ENCODE measurements at places on chromosomes 13 and 19.

DNA sequence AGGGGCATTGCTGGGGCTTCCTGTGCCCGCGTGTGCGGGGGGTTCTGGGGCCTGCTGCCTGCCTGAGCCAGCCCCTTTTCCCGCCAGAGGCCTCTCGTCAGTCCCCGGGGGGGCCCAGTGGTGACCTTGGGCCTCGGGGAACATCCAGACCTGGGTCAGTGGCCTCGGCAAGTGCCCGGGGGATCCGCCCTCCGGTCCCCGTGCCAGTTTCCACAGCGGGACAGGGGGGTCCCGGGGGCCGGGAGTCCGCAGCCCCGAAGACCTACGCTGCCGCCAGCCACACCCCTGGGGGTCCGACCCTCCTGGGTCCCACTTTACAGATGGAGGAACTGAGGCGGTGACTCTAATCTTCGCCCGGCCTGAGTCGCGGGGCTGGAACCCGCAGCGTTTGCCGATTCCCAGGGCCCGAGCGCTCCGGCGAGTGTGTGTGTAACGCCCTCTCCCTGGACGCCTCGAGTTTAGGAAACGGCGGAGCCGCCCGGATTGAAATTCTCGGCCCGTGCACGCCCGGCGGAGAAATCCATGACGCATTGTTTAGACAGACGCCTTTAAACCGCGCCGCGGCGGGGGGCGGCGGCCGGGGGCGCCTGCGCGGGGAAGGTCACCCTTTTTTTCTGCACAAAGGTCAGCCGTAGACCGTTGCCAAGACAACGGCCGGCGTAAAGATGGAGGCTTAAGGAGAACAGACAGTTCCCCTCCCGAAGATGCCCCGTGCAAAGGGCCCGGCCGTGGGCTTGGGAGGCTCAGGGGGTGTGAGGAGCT, 39.3 kb downstream of the EFNA2 start:
- DNase-seq, result peak; percentile 40

DNA sequence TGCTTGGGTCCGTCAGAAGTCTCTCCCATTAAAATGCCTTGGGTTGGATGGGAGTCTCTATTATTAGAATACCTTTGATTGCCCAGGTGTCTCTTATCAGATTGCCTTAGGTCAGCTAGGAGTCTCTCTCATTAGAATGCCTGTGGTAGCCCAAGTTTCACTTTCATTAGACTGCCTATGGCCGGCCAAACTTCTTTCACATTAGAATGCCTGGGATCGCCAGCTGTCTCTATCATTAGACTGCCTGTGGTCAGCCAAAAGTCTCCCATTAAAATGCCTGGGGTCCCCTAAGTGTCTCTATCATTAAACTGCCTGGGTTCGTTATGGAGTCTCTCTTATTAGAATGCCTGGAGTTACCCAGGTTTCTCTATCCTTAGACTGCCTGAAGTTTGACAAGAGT, 1476.7 kb downstream of the UQCRFS1 start:
- DNase-seq, result no peak

- no peak for DNase-seq
These were observed 33.2 kb upstream of the MEDAG start for GRCh38 chr13:30872685-30873461.

- DNase-seq, result no peak
These were observed 27.5 kb downstream of the ZNF266 start for GRCh38 chr19:9407827-9408226.

GRCh38 chr13:77002590-77003190, 10.8 kb downstream of the CLN5 start:
- DNase-seq, result no peak

DNA sequence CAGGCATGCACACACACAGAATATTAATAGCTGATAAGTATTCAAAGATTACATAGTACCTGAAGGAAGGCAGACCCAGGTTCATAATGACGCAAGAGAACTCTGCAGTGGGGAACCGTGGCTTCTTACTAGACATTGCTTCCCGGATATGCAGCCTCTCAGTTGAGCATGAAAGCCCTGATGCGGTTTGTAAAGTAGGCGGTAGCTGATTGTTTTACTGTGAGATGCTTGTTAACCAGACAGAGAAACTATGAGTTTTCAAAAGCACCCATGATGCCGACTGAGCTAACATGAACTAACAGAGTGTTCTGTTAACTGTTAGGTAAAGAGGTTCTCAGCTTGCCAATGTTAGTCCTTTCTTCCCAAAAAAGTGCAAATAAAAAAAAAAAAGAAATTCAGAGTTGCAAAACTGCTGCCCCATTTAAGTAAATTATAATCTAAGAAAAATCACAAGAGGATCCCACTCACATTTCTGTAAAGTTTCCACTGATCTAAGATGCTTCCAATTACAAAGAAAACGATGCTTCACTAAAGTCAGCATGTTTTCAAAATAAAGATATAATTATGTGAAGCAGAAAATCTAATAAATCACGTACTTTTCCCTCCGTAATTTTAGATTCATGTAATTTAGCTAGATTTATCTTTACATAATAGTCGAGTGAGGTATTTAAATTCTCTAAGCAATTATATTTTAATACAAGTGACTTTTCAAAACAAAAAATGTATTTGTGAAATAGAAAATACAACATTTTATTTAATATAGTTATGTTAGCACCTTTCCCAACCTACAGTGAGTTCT, 2.2 kb downstream of the FLT1 start:
- peak; percentile 34 for DNase-seq

- no peak for DNase-seq
These were observed 442 bp downstream of the RAB8A start for GRCh38 chr19:16111909-16112752.

DNA sequence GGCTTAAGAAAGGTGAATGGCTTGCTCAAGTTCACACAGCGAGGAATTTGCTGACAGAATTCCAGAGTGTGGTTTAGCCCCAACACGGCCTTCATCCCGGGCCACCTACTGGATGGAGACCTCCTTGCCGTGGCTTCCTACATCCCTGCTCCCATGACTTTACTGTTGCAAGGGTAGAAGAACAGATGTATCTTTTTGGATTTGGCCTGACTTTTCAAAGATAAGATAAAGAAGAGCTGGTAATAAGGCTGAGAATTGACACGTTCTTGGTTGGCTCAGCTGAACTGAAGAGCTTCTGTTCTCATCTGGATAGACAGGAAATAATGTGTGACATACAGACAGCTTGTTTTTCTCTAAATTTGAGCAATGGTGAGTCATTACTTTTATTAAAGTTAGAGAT, 113.1 kb downstream of the KLF5 start:
- DNase-seq, result no peak

DNA sequence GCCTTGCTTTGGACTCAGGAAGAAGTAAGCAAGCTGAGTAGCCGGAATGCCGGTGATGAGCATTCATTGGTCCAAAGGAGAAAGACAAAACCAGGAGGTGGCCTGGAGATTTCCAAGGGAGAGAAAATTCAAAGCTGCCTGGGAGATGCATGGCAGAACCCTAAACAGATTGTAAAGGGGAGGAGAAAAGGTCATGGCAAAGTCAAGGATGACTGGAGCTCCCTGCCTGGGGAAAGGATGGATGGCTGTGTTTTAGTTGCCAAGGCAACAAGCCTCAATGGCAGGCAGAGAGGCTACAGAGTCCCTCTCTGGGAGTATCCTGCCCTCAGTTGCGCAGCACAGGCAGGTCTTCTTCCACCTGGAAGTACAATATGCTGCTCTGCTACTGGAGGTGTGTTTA, 134.0 kb downstream of the ENOX1 start:
- no peak for DNase-seq

GRCh38 chr13:46536341-46536740, 16.6 kb upstream of the LRCH1 start:
- no peak for DNase-seq

DNA sequence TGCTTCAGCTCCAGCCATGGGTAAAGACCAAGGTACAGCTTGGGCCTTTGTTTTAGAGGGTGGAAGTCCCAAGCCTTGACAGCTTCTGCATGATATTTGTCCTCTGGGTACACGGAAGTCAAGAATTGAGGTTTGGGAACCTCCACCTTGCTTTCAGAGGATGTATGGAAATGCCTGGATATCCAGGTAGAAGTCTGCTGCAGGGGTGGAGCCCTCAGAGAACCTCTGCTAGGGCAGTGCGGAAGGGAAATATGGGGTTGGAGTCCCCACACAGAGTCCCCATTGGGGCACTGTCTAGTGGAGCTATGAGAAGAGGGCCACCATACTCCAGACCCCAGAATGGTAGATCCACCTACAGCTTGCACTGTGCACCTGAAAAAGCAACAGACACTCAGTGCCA, 23.0 kb upstream of the MYO16 start:
- no peak for DNase-seq

DNA sequence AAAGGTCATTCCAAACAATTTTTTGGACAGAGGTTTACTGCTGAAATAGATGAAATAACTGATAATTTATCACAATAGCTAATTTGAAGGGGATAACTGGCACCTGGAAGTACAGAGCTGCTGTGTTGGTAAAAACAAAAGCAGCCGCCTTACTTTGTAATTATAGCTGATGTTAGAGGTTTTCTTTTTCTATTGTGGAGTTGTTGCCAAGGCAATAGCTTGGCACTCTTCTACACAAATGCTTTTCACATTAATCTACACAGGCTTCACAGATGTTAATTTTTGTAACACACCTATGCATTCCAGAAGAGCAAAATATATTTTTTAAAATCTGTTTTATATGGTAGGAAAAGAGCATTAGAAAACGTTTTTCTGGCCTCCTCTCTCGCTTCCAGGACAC, 56.9 kb downstream of the LACC1 start:
- DNase-seq, result no peak

Measured in activated naive CD4-positive, alpha-beta T cell treated with anti-CD3 and anti-CD28 coated beads, Interleukin-2, amount 50 U/mL, for 16 hours (primary cell).